ENCODE measurements at places on chromosomes 16 and 17.

DNA sequence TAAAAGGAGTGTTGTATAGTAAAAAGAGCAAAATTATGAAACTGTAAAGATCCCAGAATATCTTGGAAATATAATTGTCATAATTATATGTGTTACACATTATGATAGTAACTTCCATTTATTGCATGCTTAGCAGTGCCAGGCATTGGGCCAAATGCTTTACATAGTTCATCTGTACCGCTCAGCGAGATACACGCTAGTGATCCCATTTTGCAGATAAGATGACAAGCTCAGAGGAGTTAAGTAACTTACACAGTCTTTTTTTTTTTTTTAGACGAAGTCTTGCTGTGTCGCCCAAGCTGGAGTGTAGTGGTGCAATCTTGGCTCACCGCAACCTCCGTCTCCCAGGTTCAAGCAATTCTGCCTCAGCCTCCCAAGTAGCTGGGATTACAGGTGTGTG is 6.8 kb upstream of the EZH1 start:
- DNase-seq = no peak

GRCh38 chr16:87457709-87458423 is 35.0 kb downstream of the ZCCHC14 start:
- DNase-seq = no peak

GRCh38 chr16:81335669-81336068 is 20.9 kb downstream of the GAN start:
- no peak for DNase-seq

DNA sequence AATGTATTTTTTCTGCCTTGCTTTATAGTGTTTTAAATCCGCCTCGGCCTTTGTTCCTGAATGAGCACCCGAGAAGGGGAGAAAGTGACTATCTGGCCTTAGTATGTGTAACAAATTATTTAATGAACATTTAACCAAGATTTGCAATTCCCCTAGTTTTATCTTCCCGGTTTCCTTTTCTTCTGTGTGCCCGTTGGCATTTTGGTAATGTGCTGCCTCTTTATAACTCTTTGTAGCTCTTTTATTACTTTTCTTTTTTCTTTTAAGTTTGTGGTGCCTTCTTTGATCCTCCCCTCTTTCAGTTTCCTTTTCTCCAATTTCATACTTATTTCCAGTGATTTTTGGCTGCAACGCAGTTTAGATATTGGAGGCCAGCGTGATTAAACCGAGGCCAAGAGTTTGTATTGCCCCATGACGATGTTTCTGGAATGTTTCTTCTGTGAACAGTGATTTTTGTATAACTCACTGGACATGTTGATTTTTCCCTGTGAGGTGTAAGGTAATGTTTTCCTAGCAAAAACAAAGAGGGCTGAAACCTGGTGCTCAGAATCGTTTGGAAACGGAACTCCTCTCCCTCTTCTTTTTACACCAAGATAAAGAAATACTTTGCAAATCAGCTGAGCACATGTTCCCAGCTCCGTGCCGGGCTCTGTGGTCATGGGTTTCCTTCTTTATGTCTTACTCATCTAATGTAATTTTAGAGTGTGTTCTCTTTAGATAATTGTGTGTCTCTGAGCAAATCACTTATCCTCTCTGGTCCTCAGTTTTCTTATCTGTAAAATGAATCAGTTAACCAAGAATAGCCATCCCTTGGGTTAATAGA is 344.3 kb downstream of the WWOX start:
- DNase-seq = peak; percentile 17

GRCh38 chr16:77785373-77785764 is 3.0 kb upstream of the VAT1L start:
- DNase-seq = no peak

DNA sequence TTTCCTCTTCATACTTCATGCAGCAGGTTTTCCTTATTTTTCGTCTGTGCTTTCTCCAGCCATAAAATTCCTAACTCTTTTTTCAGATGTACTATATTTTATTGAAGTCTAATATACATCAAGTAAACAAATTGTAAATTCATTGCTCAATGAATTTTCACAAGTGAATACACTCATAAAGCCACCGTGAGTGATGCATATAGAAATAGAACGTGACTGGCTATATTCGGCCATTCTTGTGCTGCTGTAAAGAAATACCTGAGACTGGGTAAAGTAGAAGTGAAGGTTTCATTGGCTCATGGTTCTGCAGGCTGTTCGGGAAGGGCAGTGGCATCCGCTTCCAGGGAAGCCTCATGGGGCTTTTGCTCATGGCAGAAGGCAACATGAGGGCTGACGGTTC is 868.4 kb upstream of the EEF2KMT start:
- no peak for DNase-seq

GRCh38 chr17:3880983-3881382 is 11.9 kb downstream of the CAMKK1 start:
- DNase-seq = no peak

DNA sequence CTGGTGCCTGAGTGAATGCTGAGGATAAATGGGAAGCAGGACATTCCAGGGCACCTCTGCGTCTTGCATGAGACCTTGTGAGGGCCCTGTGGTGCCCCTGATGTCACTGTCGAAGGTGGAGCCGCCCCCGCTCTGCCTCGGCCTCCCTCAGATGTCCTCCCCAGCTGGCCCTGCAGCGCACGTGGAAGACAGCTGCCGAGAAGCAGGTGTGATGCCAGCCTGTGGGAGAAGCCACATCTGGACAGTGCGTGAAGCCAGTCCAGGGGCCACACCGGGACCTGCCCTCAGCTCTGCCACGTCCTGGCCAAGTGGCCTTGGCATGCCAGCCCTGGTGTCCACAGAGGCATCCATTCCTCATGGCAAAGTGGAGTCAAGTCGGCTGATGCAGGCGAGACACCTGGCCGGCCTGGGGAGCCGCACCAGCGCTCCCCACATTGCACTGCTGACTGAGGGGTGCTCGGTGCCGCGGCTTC is 21.6 kb upstream of the METRNL start:
- no peak for DNase-seq

GRCh38 chr16:58399718-58400633 is 7.7 kb downstream of the GINS3 start:
- no peak for DNase-seq

DNA sequence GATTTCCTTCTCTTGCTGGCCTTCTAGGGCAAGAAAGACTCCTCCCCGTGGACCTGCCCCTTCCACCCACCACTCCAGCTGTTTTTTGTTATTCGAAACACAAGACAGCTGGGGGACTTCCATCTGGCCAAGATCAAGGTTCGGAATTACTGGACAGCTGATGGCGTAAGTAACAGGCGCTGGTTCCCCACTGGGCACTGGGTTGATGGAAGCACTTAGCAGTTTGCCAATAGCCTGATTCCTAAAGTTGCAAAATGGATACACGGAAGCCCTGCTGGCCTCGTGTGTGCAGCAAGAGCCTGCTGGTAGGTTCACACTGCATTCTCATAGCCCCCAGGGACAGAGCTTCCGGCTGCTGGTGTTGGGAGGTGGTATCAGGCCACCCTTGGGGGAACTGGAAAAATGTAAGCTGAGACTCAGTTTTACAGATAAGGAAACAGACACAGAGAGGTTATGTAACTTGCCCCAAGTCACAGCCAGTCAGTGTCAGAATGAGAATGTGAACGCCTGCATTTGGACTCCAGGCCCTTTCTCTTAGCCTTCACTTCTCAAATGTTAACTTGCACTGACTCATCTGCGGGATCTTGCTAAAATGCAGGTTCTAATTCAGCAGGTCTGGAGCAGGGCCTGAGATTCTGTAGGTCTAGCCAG is 171.7 kb downstream of the KATNIP start:
- no peak for DNase-seq

- no peak for DNase-seq
These were observed 19.5 kb downstream of the ANKRD40 start for GRCh38 chr17:50688245-50688644.

DNA sequence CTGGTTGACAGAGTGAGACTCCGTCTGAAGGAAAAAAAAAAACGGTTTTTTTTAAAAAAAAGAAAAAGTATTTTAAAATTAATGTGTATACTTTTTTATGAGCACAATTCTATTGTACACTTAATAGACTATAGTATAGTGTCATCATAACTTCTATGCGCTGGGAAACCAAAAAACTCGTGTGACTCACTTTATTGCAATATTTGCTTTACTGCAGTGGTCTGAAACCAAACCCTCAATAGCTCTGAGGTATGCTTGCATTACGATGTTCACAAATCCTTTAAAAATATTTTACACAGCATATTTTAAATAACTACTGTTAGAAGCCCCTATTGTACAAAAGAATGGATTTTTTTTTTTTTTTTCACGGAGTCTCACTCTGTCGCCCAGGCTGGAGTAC is 12.4 kb upstream of the MAP2K6 start:
- no peak for DNase-seq

DNA sequence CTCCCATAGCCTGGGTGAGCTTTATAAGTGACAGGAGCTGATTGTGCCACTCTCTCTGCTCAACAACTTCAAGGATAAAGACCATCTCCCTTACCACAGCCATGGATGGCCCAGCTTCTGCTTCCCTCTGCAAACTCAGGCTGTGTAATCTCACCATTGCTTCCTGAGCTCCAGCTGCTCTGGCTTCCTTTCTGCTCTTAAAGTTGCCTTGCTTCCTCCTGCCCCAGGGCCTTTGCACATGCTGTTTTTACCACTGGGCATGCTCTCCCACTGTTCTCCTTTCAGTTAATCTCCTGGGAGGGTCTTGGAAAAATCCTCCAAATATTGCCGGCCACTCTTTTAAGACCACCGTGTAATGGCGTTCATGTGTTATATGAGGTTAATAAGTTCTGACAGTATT is 265.1 kb upstream of the C16orf82 start:
- DNase-seq = no peak

- no peak for DNase-seq
These were observed 18.0 kb downstream of the HDAC5 start for GRCh38 chr17:44105483-44105882.

- no peak for DNase-seq
These were observed 13.1 kb downstream of the MRM3 start for GRCh38 chr17:795276-795675.

DNA sequence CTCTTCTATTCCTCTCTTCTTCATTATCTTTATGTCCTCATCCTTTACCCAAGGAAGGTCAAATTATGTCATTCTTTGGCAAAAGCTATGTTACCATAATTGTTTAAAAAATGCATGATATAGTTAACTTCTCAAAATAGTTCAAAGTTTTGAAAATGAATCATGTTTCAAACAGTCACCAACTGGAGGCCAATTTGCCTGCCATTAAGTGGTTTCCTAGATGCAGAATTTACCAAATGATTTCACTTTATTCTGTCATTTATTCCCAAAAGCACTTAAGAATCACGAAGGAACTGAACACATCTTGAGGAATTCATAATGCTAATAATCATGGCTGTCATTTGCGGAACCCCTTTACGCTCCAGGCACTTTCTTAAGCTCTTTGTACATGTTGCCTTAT is 190.9 kb upstream of the CDH11 start:
- no peak for DNase-seq

DNA sequence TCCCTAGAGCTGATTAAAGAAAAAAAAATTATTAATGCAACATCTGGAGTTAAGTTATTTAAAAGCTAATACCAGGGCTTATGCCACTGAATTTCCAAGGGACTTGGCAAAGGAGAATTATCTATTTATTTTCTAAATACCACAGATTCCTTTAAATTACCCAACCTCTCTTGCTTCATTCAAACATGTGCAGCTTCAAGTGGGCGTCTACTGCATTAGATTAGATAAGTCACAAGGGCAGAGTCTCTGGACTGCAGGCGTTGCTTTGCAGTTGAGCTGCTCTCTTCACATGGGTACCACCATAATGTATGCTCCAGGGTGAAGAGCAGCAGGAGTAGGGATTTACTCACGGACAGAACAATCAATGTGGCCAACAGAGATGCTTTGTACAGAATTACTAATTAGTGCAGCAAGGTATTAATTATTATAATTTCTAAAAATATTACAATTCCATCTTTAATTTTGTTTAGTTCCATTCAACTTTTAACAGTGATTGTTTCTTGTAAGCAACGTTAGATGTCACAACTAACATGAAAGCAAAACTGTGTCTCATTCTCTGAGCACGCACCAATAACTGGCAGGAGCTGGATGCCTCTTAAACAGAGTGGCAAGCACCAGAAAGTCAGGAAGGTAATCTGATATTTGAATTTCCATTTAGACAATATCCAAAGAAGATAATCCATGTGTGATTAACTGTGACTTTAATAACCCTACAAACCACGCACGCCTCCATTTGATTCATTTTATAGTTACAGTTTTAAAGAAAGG is 214.2 kb downstream of the STX8 start:
- DNase-seq = peak; percentile 70

DNA sequence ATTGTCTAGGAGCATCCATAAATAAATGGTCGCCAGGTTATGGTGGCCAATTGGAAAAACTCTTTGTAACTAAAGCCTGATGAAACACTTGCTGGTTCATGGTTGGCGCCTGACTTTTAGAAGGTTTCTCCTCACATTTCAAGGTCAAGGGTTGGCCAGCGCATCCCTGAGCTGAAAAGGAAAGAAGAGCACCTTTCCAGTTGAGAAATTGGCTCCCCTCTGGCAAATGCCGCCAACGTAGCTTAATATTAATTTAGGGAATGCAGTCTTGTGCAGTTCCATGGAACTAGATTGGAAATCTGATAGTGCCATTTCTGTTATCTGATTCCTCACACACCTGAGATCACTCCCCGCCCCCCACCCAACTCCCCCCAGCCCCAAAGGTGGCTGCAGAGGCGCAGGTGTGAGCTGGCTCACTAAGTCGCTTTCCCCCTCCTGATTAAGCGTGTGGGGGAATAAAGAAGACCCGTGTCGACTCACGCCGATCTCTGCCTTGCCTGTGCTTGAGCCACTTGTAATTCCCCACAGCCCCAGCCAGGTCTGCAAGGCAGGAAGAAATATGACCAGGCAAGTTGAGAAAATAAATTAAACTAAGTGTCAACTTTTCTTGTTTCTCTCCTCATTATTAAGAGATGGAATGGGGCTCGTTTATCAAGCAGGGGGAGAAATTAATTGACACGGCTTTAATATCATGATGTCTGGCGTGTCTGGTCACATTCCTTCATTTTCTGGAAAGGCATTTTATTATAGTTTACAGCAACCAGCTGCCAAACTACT is 157.7 kb downstream of the CCDC182 start:
- no peak for DNase-seq

DNA sequence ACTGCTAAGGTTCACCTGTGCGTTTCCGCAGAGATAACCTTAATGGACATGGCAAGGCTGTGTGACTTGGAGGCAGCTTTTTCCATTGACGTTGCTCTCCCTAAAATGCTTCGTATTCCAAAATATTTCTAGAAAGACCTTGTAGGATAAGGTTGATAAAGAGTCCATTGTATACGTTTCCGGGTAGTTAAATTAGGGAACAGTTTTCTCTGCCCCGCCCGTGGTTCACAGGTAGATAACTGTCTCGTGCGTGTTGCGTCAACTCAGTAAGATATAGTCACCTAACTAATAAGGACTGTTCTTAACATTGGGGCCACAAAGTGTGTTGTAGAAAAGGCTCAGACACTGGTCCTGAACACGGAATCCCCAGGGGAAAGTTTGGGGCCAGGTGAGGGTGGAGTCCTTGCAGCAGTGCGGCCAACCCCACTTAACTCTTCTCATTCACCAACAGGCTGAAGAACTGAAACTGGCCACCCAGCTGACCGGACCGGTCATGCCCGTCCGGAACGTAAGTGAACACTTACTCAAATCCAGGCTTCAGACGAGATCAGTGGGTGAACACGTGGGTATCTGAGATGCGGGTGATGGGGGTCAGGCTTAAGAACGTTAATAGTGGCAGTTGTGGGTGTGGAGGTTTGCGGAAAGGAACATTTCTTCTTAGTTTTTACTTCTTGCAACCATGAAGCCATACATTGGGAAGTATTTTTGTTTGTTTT is 1.6 kb downstream of the RPL13 start:
- DNase-seq = no peak

Data from suppressor macrophage treated with lipopolysaccharide for 1 hour (primary cell).